GM19239 (cell line): ENCODE measurements at places on chromosomes 13 and 19.

- no peak for DNase-seq
These were observed 55.5 kb downstream of the ENOX1 start for GRCh38 chr13:43731296-43731695.

GRCh38 chr13:40758811-40759210 is 12.2 kb downstream of the MRPS31 start:
- no peak for DNase-seq

DNA sequence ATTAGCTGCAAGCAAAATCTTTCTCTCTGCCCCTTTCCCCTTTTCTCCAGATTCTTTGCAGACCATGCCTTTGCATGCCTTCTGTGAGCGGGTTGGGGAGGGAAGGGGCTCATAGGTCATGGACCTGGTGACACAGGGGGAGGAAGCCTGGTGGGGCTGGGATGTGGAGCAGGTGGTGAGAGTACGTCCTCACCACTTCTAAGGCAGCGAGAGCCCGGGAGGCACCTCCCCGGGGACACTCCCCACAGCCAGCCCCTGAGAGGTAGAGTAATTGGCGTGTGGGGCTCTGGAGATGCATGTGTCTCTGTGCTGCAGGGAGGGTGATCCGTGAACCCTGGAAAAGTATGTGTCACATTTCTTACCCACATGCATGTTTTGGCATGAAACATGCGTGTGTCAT is 42.5 kb upstream of the EHD2 start:
- DNase-seq: no peak

GRCh38 chr19:5892772-5893275 is 10.8 kb downstream of the NDUFA11 start:
- no peak for DNase-seq

DNA sequence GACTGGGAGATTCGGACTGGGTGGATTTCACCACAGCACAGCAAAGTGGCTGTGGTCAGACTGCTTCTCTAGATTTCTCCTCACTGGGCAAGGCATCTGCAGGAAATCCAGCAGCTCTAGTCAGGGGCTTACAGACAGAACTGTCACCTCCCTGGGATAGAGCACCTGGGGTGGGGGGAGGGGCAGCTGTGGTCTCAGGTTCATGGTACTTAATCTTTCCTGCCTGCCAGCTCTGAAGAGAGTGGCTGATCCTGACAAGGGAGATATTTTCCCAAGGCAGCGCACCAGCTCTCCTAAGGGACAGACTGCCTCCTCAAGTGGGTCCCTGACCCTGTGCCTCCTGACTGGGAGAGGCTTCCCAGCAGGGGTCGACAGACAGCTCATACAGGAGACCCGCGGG is 212.8 kb upstream of the KLF12 start:
- no peak for DNase-seq

GRCh38 chr13:25761041-25761440 is 290.8 kb downstream of the SHISA2 start:
- no peak for DNase-seq

GRCh38 chr13:92407858-92408257 is 818.7 kb upstream of the GPC6 start:
- DNase-seq: no peak

GRCh38 chr13:98675837-98676236 is 76.6 kb downstream of the SLC15A1 start:
- no peak for DNase-seq

GRCh38 chr19:5947435-5947834 is 30.5 kb downstream of the RANBP3 start:
- no peak for DNase-seq

- no peak for DNase-seq
These were observed 16.7 kb upstream of the SERPINE3 start for GRCh38 chr13:51322826-51323225.

DNA sequence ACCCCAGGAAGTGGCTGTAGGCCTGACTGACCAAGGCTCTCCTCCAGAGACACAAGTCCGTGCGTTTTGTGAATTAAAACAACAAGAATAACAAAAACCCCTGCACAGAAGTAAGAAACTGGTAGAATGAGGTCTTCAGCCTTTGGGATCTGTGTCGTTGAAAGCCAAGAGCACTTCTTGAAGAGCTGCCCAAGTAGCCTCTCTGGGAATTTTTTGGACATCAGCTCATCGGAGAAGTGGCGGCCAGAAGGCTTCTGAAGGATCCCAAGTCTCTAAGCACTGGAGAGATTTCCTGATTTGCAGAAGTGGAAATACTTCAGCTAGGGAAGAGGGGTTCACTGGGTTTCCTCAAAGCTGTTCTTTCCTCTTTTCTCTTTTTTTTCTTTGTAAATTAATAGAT is 100.4 kb upstream of the ZNF536 start:
- DNase-seq: no peak

- DNase-seq: no peak
These were observed 14.8 kb downstream of the ZAR1L start for GRCh38 chr13:32300406-32300805.

DNA sequence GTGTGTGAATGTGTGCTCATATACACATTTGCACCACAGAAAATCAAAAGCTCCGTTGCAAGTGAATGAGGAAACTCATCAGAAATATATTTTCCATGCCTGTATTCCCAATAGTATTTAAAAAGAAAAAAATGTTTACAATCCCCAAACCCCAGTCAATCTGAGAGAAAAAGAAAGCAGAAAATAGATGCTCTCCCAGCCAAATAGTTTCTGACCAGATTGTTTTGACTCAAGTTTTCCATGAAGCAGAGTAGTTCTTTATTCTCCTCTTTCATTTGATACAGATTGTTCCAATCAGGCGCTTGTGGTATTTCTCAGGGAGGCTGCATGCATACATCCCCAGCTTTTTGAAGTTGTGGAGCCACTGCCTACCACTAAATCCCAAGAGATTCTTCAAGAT is 110.6 kb downstream of the STARD13 start:
- DNase-seq: no peak

GRCh38 chr13:46855166-46855565 is 41.7 kb downstream of the HTR2A start:
- no peak for DNase-seq

DNA sequence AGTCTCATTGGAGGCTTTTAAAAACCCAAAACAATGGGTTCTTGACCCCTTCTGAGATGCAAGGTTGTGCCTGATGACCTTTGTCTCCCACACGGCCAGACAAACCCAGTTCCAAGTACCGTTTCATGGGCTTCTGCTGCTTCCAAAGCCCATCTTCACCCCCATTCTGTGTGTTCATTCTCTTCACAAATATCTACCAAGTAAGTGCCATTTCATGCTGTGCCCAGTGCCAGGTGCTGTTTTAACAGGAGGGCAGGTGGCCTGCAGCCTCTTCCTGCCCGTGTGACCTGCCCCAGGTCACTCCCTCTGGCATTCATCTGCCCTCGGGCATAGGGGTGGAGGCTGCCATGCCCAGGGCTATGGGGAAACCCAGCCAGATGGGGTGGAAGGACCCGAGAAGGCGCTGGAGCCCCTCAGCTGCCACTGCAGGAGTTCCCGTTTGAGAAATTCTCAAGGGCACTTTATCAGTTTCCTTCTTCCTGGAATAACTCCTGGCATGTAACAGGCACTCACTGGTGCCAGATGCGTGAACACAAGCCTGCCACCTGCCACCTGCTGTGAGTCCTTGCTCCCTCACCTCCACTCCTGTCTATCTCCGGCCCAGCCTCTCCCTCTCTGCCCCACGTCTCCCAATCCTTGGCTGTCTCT is 12.5 kb downstream of the CAPN12 start:
- no peak for DNase-seq

- DNase-seq: no peak
These were observed 49.9 kb downstream of the SOX21 start for GRCh38 chr13:94662274-94662945.

DNA sequence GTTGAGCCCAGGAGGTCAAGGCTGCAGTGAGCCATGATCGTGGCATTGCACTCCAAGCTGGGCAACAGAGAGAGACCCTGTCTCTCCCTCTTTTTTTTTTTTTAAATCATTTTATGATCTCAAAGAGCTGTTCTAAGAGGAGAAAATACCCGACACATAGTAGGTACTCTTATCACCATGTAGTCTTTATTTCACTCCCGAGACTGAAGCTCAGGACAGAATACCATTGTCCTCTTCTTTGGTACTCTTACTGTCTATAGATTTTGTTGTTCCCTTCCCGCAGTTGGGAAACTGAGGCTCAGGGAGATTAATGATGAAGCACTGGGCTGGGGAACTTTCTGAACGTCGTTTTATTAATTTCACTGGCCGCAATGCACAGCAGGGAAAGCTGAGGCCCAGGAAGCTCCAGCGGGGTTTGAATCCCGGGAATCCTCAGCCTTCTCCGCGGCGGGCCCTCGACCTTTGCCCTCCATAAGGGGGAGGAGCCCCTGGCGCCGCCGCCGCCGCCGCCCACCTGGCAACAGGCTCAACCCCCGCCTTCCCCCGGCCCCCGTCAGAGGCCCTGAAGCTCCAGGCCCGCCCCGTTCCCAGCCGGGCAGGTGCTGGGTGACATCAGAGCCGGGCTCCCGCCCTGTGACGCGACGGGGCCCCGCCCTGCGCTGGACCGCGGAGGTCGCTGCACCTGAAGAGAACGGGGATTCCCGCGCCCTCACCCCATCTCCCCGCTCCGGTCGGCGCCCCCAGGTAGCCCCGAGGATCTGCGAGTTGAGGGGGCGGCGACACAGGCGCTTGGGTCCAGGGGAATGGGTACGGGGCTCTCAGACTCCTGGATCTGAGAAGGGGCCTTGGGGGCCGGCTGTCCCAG is 1.6 kb downstream of the MYH14 start:
- no peak for DNase-seq
